ENCODE measurements at places on chromosomes 1 and 21.

GRCh38 chr1:105004515-105004914 is 1254.8 kb downstream of the AMY1C start:
- DNase-seq: no peak

DNA sequence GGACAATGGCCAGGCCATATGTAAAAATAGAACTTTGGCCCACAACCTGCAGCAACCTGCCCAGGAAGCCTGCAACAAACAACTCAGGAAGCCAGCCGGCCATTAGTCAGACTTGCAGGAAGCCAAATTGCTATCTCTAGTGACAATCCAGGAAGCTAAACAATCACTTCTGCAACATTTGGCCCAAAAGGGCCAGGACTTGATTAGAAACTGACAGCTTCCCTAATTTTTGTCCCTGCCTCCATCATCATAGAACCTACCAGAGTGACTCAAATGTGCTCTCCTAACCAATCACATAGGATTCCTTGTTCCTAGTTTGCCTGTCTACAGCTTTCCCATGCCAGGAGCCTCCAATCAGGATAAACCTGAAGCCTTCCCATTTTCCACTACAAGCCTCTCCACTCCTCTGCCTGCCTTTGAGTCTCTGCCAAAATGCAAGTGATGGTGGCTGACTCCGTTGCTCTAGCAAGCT is 639.3 kb downstream of the PTPRU start:
- DNase-seq: peak; percentile 3

DNA sequence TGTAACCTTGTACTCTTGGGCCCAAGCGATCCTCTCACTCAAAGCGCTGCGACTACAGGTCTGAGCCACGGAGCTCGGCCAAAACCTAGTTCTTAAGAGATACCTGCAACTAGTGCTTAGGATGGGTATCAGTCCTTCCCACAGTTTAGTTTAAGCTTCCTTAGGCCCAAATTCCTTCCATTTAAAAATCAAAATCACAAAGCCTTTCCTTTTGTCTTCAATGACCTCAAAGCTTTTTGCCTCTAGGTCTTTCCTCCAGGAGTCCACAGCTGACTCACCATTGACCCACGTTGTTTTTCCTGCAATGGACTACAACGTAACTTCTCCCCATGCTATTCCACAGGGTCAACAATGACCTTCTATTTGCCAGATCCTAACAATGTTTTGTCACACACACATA is 64.0 kb downstream of the APP start:
- DNase-seq: no peak

DNA sequence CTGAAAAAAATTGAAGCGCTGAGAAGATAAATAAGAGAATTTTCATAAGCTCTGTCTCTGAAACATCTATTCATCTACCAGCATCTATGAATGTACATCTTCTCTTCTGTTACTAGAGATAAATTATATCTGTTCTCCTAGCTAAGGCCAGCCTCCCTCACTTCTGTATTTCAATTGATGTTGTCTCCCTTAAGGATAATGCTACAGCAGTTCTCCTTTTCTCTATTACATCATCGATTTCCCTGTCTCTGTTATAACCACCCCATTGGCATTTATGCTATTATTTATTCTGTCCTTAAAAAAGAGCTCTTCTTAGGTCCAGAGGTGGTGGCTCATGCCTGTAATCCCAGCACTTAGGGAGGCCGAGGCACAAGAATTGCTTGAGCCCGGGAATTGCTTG is 42.9 kb upstream of the TMCO2 start:
- no peak for DNase-seq

- DNase-seq: no peak
Observed at GRCh38 chr21:17742181-17742580, 77.0 kb downstream of the C21orf91 start.

DNA sequence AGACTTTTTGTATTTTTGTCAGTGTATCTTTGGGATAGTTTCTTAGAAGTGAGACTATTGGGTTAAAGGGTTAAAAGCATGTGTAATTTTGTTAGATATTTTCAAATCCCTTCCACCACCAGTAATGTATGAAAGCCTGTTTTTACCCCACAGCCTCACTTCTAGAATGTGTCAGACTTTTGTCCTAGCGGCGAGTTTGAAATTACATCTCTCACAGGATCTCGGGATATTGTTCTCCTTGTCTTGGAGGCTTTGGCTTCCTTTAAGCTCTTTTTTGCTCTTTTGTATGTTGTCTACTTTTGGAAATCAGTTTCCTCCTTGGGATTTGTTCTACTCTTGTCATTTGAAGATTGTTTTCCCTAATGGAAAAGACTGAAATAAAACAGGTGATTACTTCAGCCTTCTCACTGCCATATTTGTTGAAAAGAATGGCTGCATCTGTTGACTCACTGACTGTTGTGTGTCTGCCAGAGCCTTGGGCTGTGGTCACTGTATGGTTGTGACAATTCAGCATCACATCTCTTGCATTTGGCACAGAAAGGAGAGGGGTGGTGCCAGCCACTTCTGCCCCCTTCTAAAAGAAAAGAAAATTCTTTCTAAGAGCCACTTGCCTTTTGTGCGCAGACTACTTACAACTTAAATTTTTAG is 22.6 kb downstream of the ST3GAL3 start:
- no peak for DNase-seq
